BJ (cell line): ENCODE measurements at places on chromosomes 12 and 14.
A peak's percentile ranks its signal among the peaks of the same experiment; 100 is the strongest.

DNA sequence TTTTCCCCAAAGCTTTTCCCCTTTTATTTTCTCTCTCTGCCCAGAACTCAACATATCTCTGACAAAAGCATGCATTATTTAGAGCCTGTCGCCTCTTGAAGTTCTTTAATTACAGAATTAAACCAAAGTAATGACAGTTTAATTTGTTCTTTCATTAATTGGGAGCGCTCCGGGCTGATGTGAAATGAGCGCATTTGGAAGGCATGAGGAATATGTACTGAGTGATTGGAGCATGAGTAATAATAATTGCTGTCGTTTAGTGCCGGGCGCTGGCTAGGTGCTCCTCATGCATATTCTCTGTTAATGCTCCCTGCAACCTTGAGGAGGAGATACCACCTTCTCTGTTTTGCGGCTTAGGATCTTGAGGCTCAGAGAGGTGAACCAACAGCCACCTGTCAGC, 120.5 kb downstream of the SLC25A47 start:
- no peak for DNase-seq

GRCh38 chr12:76799362-76799761, 35.4 kb downstream of the ZDHHC17 start:
- DNase-seq: no peak

- DNase-seq: no peak
Measured at GRCh38 chr14:81331229-81332021, 68.7 kb downstream of the STON2 start.

GRCh38 chr12:51683763-51684357, 92.8 kb downstream of the SCN8A start:
- DNase-seq: peak; percentile 31

- no peak for DNase-seq
Measured at GRCh38 chr12:116626153-116626552, 67.0 kb downstream of the MAP1LC3B2 start.

DNA sequence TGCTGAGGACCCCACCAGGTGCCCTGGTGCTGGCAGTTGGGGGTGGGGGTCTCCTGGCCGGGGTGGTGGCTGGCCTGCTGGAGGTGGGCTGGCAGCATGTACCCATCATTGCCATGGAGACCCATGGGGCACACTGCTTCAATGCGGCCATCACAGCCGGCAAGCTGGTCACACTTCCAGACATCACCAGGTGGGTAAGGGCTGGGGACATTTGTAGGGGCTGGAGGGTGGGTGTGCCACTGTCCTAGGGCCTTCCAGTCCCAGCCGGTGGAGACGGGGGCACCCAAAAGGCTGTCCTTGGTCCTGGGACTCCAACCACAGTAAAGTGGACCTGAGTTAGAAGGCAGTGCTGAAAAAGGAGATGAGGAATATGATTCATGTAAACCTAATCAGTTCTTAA, 13.2 kb downstream of the SDSL start:
- DNase-seq: no peak
